ENCODE measurements at places on chromosomes 7 and 10. TPM values are rescaled to one million over a fixed set of nuclear protein-coding genes. Genes with fewer than 3 reads are reported as not detected.

Gene LIPK
- not detected for total RNA-seq

Gene PTEN
- total RNA-seq, result 87.5 TPM

Gene MMD2
- not detected for total RNA-seq

Gene BMPER
- total RNA-seq, result not detected

Gene TFPI2
- 0.28 TPM for total RNA-seq

DNA sequence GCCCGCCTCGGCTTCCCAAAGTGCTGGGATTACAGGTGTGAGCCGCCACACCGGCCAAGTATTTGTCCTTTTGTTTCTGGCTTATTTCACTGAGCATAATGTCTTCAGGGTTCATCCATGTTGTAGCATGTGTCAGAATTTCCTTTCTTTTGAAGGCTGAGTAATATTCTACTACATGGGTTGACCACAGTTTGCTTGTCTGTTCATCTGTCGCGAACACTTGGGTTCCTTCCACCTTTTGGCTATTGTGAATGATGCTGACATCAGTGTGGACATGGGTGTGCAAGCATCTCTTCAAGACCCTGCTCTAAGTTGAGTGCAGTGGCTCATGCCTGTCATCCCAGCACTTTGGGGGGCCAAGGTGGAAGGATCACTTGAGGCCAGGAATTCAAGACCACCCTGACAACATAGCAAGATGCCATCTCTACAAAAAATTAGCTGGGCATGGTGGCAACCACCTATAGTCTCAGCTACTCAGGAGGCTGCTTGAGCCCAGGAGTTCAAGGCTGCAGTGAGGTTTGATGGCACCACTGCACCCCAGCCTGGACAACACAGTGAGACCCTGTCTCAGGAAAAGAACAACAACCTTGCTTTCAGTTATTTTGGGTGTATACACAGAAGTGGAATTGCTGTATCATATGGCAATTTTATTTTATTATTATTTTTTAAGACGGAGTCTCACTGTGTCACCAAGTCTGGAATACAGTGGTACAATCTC lies 17.0 kb downstream of the CHST12 start:
- H3K4me1 ChIP-seq, result 0 out of 2 replicates have a peak, but pooled peaks cover 3% of the 10 kb centered on the region
- H3K36me3 ChIP-seq, result peaks cover 3% of the 10 kb centered on the region
- DNase-seq, result no peak
- no peaks in the 10 kb centered on the region for H3K27me3 ChIP-seq
- H3K4me3 ChIP-seq, result no peak overlapping the region
- no peak overlapping the region for H3K27ac ChIP-seq

DNA sequence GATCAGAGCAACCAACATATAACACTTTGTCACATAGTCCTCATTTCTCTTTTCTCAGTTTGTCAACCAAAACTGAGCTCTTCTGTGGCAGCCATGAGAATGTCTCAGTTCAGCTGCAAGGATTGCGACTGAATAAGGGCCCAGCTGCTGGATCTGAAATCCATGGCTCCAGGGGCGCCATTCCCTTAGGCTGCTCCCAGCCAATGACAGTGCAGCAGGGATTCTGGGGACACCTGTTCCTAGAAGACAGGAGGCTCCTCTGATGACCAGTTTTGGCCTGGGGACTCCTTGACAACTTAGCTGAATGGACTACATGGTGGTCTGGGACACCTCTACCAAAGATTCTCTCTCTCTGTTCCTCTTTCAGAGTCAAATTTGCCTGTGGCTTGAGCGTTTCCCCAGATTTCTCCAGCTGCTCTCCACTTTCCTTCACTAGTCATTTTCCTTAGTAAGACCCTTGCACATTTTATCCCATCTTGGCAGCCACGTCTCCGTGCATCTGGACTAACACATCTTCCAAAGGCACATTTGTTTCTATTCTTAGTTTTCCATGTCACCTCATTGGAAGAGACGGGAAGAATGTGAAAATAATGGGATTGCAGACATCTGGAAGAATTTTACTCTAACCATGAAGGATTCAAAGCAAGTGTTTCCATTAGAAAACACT lies 28.1 kb upstream of the KIF5B start:
- H3K36me3 ChIP-seq, result no peaks in the 10 kb centered on the region
- no peak for DNase-seq
- no peaks in the 10 kb centered on the region for H3K27me3 ChIP-seq
- no peak overlapping the region for H3K4me3 ChIP-seq
- no peak overlapping the region for H3K27ac ChIP-seq
- no peaks in the 10 kb centered on the region for H3K4me1 ChIP-seq

DNA sequence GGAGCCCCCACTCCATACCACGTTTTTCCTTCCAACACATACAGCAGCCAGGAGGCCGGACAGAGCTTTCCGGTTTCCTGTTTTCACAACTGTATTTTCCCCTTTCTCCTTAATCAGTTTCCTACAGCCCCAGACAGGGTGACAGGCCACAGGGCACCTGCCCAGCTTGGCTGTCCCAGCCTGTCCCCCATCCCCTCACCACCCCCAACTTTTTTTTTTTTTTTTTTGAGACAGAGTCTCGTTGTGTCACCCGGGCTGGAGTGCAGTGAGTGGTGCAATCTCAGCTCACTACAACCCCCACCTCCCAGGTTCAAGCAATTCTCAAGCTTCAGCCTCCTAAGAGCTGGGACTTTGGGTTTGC lies 10.3 kb upstream of the HSPB1 start:
- peak overlapping the region; percentile 13 for H3K27ac ChIP-seq
- no peaks in the 10 kb centered on the region for H3K27me3 ChIP-seq

- no peaks in the 10 kb centered on the region for H3K27me3 ChIP-seq
- peaks cover 6% of the 10 kb centered on the region for H3K4me1 ChIP-seq
- H3K4me3 ChIP-seq, result no peak overlapping the region
- no peak for DNase-seq
- H3K27ac ChIP-seq, result no peak overlapping the region
These were observed 98.5 kb downstream of the ARHGAP22 start for GRCh38 chr10:48506147-48506917.

DNA sequence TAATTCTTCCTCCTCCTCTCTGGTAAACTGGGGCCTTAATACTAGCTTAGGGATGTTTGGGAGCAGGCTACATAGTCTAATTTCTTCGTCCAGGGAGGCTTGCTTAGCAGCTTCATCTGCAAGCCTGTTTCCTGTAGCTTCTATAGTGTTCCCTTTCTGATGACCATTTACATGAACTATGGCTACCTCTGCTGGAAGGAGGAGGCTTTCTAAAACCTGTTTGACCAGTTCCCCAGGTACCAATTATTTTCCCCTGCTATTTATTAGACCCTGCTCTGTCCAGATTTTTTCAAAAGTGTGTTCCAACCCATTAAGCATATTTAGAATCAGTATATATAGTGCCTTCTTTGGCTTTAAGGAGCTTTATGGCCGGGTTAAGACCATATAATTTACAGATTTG lies 38.8 kb upstream of the DNAH11 start:
- no peaks in the 10 kb centered on the region for H3K4me1 ChIP-seq
- H3K4me3 ChIP-seq, result no peak overlapping the region
- DNase-seq, result no peak
- H3K36me3 ChIP-seq, result peaks cover 5% of the 10 kb centered on the region
- no peak overlapping the region for H3K27ac ChIP-seq

Measured in GM12878 (cell line).